ENCODE measurements at places on chromosomes 12 and 14.
A peak's percentile ranks its signal among the peaks of the same experiment; 100 is the strongest.

DNA sequence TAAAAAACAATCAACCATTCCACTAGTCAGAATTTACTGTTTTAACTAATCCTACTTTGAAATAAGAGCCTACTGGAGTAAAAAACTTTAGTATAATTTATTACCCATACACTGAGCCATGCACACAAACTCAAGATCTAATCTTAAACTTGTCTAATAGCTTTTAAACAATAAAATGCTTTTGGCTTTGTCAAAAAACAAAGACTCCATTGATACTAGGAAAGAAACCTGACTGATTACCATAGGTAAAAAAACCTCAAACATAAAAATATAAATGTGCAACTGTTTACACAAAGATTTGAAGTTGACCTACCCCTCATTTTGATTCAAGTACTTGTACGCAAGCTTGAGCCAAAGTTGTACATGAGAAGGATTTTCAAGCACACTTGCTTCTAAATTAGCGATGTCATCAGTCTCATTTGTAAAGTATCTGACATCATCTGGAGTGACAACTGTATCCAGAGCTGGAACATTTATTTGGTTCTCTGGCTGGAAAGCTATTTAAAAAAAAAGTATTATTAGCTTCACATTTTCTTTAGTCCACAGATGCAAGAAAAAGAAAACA is 36.1 kb downstream of the ZFC3H1 start:
- DNase-seq: no peak

- no peak for DNase-seq
Observed at GRCh38 chr12:65208125-65208524, 38.7 kb downstream of the LEMD3 start.

DNA sequence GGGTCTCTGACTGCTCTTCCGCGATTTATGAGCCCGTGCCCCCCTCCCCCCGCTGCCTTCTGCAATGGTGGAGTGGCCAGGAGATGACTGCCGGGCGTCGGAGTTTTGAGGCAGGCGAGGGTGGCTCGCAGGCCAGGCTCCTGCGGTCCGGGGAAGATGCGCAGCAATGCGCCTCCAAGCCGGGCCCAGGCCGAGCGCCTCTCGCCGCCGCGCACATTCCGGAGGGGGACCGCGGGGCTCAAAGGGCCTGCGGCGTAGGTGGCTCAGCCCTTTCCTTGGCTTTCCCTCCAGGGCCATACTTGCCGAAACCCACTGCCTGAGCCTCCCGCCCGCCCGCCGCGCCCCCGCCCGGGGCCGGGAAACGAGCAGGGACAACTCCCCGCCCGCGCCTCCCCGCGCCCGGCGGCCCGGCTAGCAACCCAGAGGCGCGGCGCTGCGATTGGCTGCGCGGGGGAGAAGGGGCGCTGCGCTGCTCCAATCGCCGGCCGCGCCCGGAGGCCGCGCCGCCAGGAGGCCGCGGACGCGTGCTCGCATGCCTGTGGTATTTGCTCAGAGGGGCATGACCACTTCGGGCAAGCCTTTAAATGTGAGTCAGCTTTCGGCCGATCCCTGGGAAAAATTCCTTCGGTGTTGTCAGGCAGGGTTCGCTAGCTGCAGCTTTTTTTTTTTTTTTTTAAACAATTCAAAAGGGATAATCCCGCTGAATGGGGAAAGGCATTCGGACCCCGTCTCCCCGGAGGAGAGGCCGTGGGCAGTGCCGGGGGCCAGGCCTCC is 157.9 kb upstream of the PARP11 start:
- DNase-seq: peak; percentile 91

DNA sequence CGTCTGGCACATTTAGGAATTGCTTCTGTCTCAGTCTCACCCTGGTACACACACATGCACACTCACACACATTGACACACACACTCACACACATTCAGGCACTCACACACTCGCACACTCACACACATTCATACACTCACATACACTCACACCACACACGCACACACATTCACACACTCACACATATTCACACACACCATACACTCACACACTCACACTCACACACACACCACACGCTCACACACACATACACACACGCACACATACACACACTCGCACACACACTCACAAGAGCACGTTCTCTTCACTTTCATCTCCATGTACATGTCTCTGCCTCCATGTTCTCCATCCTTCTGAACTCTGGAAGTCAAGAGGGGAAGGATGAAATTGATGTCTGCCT is 23.1 kb upstream of the SMUG1 start:
- DNase-seq: no peak

- no peak for DNase-seq
Observed at GRCh38 chr12:27845187-27845586, 65.2 kb upstream of the MANSC4 start.

DNA sequence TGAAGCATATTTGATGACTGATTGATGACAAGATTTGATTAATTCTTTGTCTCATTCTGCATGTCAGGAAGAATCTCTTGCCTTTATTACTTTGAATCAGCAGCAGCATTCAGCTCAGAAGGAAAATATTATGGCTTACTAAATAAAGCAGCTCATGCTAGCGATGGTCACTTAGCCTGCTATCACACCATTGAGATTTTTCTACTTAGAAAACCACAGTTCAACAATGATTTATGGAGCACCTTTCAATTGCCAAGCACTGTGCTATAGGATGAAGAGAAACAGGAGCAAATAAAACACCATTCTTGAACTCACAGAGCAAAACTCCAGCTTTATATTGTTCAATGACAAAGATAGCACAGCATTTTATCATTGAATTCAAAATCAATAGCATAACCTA is 197.7 kb downstream of the CPNE8 start:
- DNase-seq: no peak

- no peak for DNase-seq
Observed at GRCh38 chr12:31524791-31525495, 66.0 kb downstream of the DENND5B start.

DNA sequence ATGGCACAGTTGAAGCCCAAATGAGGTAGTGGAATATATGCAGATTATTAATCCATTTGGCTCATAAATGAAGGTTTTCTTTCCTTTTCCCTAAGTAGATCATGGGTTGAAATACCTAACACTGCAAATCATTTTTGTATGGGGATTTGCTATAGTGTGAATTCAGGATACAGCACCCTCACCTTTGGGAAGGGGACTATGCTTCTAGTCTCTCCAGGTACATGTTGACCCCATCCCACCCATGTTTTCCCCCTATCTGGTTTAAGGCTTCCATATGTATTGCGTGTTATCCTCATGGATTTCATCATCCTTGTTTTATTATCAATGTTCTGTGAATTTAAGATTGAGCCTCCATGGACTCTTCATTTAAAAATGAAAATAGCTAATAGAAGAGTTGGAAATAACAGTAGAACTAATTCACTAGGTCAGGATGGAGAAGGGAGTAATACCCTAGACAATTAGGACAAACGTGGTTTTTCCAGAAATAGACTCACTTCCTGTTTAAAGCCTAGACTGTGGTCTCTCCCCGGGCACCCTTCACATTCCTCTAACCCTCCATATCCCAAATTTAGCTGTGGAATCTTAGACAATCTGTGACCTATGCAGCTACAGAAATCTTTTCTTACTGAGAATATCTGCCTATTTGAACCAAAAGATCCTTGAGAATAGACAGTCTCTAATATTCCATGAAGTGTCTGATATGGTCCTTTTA is 56.5 kb downstream of the DAD1 start:
- peak; percentile 34 for DNase-seq

DNA sequence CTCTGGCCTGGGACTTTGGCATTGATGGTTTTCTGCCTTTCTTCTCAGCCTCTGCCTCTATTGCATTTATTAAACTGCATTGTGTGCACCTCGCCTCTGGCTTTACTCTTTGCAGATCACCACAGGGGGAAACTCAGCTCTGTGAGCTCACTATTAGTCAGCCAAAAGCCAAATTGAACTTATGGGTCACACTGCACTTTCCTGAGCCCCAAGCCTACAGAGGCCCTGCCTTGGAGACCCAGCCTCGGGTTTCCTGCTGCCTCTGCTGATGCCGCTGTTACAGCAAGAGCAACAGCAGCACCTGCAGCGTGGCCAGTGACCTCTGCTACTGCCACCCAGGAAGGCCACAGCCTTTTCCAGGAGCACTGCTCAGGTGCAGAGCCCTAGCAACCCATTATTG is 122.5 kb downstream of the DAD1 start:
- no peak for DNase-seq

DNA sequence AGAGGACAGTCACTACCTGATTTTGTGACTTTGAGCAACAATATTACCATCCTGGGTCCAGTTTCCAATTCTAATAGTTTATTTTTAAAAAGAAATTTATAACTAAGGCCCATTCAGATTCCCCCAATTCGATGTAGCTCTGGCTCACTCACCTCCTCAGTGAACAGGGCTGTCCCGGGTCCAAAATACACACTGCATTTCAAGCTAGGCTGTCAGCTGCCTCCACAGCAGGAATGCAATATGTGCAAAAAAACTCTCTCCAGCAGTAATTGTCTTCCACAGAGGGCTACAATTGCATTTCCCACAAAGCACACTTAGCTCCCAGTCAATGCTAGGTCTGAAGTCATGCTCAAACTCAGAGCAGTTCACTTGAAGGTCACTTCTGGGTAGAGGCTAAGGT is 39.3 kb upstream of the ZNF641 start:
- no peak for DNase-seq

GRCh38 chr14:68806526-68807147 is 13.8 kb upstream of the ZFP36L1 start:
- DNase-seq: no peak

- DNase-seq: no peak
Observed at GRCh38 chr12:112979041-112979680, 842 bp downstream of the OAS2 start.

DNA sequence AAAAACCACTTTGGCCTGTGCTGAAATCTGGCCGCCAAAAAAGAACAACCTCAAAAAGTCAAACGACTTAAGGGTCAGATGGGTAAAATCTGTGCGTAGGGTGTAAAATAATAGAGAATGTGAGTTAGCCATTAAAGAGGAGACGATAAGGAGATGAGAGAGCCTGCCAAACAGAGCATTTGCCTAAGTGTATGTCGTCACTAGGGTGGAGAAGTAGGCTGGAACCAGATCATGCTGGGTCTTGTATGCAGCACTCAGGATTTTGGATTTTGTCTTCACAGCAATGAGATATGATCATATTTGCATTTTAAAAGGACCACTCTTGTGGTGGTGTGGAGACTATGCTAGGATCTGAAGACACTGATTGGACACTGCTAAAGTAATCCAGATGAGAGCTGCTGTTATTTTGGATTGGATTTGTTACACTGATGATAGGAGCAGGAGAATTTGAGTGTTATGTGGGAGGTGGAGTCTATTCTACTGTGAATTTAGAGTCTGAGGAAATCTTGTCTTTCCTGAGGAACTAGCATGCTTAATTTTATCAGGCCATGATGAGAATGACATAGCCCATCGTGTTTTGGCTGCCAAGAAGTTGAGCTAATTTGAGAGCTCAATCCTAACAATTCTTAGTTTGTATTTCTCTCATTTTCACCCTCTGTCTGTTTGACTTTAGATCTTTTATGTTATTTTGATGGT is 24.8 kb upstream of the DBX2 start:
- DNase-seq: no peak

GRCh38 chr12:10058387-10058786 is 27.9 kb downstream of the CLEC9A start:
- no peak for DNase-seq

DNA sequence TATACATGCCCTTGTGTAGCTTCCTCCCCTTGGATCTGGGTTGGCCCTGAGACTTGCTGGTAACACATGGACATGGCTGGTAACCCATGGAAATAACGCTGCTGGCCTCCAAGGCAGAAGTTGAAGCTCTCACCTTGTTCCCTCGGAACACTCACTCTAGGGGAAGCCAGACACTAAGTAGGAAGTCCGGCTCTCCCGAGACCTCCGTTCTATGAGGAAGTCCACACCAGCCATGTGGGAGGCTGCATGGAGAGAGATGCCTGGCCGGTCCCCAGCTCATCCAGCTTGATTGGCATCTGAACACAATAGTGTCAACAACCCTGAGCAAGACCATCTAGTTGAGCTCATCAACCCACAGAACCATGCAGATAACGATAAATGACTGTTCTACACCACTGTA is 39.7 kb upstream of the VRK1 start:
- DNase-seq: no peak

DNA sequence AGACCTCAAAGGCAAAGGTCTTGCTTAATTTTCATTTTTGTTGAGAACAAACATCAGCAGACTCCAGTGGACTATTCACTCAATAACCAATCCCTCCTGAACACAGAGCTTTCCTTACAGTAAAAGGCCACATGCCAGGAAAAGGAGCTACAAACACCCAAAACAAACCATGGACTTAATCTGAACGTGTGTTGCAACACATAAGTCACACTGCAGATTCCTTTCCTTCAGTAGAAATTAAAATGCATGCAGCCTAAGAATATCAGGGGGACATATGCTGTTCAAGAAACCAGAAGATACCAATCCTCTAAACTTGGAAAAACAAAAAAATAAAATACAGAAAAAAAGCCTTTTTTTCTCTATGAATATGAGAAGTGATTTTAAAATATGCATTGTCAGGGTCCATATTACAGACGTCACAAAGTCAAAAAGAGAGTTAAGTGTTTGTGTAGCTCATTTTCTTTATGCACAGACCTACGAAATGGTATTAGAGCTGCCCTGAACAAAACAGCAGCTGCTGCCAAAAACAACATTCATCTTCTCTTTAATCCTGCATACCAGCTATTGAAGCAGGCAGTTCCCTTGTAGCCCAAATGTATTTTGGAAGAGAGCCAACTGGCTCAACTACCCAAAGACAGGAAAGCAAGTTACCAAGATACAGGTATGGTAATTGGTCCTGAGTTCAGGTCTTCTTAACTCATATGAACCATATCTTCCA is 26.2 kb downstream of the KITLG start:
- peak; percentile 86 for DNase-seq

DNA sequence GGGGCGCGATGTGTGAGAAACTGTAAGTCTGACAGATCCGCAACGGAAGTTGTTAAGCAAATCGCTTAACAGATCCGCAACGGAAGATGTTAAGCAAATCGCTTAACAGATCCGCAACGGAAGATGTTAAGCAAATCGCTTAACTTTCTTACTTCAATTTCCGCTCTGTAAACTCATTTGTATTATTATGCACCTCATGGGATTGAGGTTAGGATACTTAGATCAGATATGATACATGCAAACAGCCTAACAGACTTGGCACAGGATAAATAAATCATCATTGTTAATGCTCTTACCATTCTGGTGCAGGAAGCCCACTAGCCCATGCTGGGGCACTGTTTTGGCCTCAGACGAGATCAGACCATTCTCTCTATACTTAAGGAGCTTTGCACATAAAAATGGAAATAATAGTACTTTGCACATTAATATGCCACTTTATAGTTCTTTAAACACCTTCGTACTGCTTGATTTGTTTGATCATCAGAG is 399 bp downstream of the NCAPD2 start:
- no peak for DNase-seq

GRCh38 chr14:46369391-46369790 is 282.2 kb downstream of the RPL10L start:
- DNase-seq: no peak

DNA sequence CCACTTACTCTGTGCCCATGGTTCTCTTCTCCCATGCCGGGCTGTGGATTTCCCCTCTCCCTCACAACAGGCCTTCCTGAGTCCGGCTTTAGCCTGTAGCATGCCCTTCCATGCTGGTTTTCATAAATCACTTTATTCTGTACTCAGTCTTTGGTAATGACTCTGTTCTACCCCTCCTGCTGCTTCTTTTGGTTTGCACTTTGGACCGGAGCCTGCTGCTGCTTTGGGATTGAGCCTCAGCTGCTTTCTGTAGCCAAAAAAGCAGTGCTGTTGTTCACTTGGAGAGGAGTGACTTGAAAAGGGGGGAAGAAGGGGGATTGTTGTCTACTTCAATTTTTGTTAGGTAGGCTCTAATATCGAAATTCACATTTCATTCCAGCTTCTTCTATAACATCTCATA is 8.5 kb upstream of the SLC6A13 start:
- DNase-seq: no peak
